Putamen (tissue), 1 donor: ENCODE measurements at places on chromosomes 5 and 9.

- DNase-seq: no peak
These were observed 64.1 kb upstream of the GOLM1 start for GRCh38 chr9:86163503-86163902.

DNA sequence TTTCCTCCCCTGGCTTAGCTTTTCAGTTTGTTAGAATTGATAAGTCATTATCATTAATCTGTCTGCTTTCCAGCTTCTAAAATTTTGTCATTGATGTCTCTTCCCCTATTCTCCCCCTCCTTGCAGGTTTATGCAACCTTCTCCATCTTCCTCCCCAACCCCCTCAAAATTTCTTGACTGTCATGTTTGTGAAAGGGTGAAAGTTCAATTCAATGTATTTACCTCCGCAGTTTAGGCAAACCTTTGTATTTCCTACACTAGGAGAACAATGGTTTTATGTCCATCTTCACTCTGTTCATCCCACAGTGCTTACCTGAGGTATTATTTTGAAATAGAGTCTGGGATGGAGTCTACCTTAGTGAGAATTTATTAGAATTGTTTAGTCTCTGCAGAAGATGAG, 117.9 kb downstream of the ALDH1A1 start:
- DNase-seq: no peak

DNA sequence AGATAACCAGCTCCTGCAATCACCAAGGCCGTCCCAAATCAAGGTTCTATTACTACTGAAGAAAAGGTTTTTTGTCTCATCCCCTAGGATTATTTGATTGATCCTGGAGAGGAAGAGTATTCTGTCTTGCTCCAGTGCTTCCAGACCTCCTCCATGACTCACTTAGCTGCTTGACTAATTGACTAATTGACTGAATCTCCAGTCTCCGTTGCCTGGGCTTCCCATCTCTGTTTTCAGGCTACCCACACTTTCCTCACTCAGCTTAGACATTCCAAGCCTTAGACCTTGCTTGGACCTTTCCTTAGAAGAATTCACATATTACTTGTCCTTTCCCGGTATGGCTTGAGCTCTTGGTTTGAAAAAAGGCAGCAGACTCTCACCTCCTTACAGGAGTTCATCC, 60.6 kb downstream of the FRMD3 start:
- DNase-seq: no peak

- DNase-seq: peak; percentile 73
These were observed 52.4 kb downstream of the MELK start for GRCh38 chr9:36625006-36625615.

DNA sequence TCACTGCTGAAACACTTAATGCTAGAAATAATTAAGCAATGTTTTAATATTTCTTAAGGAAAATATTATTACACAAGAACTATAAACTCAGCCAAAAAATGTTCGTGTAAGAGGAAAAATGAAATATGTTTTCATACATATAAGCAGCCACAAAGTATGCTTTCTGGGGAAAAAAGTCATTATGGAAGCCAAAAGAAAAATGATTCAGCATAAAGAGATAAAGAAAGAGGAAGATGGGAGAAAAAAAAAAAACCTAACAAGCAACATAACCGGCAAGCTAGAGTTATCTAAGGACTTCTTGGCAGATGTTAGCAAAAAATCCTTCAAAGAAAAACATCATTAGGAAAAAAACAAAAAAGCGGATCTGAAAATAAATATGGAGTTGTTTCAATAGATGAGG, 179.1 kb downstream of the MUSK start:
- no peak for DNase-seq
